ENCODE measurements at places on chromosomes 2 and 18.

DNA sequence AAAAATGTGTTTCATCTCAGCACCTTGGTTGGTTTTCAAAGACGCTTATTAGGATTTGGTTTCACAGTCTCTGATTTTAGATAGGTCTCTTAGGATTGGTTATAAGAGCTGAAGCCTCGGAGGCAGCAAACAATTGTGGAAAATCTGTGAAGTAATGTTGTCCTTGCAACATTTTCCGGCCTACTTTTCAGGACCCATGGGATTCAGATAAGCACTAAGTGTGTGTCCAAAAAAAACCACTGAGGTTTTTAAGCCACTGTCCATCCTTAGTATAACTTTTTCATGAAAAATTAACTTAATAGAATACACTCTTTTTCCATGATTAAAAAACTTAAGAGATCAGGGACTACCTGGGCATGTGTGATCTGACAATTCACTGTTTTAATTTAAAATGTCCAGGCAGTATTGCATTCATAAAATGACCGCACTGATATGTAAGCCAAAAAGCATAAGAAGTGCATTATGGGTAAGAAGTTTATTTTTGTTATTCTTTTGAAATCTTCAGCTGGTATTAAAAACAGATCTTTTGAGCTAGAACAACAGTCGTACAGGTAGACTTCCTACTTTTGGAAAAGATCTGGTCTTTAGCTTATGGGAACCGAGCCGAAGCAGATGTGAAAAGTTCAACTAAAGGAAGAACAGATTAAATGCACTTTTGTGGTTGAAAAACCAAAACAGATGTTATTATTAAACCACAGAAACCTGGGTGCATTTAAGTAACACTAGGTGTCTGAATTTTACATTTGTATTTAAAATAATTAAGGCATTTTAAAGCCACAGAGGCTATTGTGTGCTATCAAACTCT, 479.4 kb upstream of the ZEB2 start:
- no peak for DNase-seq

DNA sequence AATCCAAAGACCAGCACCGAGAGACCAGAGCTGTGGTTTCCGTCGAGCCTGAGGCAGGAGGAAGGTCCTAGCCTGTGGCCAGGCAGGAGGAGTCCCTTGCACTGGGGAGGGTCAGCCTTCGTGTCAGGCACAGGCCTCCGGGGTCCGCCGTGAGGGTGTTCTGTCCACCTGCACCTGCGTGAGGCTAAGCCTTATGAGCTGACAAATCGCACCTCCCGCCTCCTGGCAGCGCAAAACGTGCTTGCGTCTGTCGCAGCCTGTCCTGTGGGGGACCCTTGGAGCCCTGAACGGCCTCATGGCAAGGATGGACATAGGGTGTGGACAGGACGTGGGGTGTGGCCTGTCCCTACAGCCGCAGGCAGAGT, 73.3 kb downstream of the KCNG2 start:
- no peak for DNase-seq

DNA sequence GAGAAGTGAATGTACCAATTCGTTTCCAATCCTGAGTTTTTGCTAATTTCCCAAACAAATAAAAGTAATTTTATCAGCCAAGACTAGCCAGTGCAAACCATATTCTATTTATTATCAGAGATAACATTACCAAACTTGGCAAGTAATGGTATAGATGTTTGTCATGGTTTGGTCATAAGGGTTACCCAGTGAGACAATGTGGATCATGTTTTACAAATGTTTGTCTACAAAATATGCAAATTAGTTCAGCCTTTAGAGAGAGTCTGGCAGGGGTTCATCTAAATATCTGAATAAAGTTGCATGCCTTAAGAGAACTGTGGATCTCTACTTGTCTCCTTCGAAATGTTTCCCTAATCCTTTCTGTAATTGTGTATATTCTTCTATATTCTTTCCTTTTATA, 152.2 kb downstream of the KCNH7 start:
- no peak for DNase-seq

- no peak for DNase-seq
These were observed 57.9 kb downstream of the DYNC1I2 start for GRCh38 chr2:171745141-171745540.

DNA sequence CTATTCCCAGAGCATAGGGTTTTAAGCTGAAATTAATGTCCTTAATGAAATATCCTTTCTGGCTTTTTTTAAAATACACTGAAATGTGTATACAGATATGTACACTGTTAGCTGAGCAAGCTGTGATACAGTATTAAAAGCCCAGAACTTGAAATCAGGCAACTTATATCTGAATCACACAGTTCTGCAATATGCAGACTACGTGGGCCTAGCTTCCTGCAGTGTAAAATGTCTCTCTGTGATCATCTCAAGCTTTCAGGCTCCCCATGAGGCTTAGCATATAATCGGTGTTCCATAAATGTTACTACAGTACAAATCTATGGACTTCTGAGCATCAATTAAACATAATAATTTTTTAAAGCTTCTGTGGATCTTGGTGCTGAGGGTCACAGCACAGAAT, 8.2 kb downstream of the FBXO15 start:
- peak; percentile 11 for DNase-seq

DNA sequence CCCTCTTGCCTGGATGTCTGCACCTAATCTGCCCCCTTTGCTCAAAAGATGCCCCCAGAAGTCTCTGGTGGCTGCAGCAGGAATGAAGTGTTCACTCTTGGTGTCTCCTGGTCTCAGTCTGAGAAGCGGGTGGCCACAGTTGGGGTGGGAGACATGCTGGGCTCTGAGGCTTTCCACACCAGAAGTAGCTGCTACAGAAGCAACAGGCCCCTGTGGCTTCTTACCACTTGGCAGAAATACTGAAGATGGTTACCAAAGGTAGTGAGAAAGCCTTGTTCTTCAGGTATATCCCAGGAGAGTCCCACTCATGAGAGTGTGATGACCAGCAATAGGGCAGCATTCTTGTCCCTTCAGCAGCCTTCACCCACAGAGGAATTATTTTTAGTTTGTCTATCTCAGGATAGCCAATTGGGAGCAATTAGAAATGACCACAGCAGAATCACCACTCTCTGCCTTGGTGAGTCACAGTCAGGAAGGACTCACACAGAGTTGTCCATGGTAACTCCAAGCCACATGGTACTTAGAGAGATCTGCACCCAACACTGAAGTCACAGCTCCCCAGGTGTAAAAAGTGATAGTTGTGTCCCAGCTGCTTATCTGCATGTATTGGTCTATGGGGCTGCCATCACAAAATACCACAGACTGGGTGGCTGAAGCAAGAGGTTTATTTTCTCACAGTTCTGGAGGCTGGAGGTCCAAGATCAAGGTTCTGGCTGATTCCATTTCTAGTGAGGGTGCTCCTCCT, 169.8 kb upstream of the ID2 start:
- DNase-seq: peak; percentile 73

GRCh38 chr18:49249521-49249920, 210.9 kb downstream of the DYM start:
- peak; percentile 81 for DNase-seq

GRCh38 chr2:186561467-186562208, 28.2 kb upstream of the ITGAV start:
- no peak for DNase-seq

DNA sequence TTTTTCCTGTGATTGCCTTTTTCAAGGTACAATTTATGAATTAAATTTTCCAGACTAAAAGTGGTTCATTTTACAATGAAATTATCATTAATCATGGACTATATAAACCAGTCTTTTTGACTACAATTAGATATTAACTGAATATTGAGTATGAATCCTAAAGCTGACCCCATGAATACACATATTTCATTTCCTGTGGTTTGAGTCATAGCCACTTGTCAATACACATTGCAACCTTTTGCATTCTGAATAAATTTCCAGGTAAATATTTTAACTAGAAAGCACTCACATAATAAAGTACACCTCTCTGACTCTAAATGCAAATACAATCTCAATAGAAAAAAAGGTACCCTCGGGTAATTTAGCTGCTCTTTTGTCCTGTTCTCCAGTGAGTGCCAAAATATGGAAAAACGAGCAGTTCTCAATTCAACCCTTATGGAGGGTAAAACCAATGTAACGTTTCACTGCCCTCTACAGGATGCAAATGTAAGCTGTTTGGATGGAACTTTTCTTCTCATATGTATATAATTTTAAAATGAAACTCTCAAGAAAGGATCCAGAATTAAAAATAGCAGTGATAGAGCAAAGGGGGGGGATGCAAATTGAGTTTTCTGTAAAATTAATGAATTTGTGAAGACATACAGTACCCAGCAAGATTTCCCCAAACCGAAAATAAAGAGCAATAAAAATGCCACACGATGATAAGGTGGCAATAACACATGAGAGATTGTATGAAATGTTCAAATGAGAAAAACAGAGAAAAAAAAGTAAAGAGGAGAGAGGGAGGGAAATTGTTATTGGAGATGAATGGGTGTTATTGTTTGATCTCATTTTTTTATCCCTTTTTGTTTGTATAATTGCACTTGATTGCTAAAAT, 1795.7 kb upstream of the PIK3C3 start:
- DNase-seq: peak; percentile 39

- no peak for DNase-seq
These were observed 101.5 kb downstream of the KLF7 start for GRCh38 chr2:207064128-207064690.

GRCh38 chr2:88146590-88146989, 18.7 kb upstream of the FABP1 start:
- no peak for DNase-seq

DNA sequence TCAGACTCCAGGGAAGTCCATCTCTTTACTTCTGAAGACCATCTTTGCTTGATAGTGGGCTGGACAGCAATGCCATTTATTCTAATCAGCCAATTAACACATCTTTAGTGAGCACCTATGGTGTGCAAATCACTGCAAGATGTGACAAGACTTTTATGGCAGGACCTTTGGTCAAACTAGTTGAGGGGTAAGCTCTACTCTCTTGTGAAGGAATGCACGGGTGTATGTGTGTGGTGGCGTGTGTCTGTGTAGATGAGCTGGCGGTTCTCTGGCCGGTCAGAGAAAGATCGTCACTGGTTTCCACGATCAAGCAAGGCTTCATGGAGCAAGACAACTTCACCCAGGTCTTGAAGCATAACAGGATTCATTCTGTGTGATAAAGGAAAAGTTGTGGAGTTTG, 281.1 kb upstream of the EPAS1 start:
- DNase-seq: no peak

- no peak for DNase-seq
These were observed 69.1 kb upstream of the MAP4K3 start for GRCh38 chr2:39506215-39506614.

DNA sequence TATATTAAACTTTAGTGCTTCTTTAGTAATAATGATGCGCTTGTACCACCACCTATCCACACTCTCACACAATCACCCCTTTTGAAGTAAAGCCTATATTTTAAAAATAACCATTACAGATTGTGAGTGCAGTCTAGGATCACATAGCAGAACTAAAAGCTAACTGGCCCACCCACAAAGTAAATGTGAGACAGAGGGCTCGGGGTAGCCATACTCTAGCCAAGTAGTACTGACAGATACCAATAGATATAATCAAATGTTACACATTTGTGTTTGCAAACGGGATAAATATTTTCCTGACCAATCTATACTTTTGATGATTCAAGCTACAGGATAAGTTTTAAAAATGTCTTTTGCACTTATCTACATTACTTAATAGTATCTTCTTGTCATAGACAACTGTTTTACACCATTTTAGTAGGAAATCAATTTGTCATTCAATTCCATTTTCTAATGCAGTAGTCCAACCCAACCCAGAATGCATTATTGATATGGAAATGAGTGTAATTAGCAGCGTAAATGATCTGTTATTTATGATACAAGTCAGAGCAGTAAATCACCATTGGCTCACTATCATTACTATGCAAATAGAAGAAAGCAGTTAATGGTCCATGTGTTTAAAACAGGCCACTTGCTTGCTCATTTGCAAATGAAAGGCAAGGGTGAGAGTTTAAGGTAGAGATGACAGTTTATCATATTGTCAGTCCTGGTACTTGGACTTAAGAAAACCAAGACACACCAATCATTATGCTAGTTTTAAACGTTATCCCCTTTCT, 111.8 kb downstream of the ERBB4 start:
- no peak for DNase-seq

GRCh38 chr2:69376403-69376802, 10.6 kb downstream of the GFPT1 start:
- no peak for DNase-seq

- DNase-seq: peak; percentile 57
These were observed 273.9 kb upstream of the SESTD1 start for GRCh38 chr2:179538406-179539123.

DNA sequence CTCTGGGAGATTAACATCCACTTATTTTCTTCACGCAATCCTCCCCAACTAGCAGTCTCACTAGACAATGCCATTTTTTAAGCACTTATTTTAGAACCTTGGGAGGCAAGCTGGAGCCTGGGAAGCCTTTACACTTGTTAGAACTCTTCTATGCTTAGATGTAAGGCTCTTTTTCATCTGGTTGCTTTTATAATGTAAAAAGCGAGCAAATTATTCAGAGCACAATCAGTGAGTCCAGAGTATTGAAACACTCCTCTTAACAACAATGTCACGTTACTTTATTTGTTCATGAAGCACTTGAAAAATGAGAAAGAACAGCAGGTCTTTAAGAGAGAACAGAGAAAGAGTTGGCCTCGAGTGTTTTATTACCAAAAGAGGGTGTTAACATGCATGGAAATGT, 84.1 kb upstream of the SLC8A1 start:
- no peak for DNase-seq

DNA sequence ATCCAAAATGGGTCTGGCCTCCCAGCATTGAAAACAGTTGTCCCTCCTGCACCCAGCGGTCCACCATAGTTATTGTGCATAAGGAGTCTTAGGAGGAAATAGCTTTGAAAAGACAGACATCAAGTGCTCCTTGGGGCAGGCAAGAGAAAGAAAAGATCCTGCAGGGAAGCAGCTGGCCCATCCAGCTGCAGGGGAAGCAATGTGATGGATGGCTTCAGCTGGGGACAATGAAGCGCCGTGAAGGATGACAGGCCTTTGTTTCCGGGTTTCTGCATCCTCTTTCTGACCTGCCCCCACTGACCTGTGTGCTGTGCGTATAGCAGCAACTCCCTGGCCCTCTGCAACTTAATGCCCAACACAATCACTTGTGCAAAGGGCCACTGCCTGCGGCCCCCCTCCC, 142.9 kb upstream of the NCKAP5 start:
- no peak for DNase-seq

GRCh38 chr2:204051476-204051875, 114.9 kb downstream of the ICOS start:
- DNase-seq: no peak

- peak; percentile 10 for DNase-seq
These were observed 90.0 kb upstream of the TNP1 start for GRCh38 chr2:216949700-216950413.

DNA sequence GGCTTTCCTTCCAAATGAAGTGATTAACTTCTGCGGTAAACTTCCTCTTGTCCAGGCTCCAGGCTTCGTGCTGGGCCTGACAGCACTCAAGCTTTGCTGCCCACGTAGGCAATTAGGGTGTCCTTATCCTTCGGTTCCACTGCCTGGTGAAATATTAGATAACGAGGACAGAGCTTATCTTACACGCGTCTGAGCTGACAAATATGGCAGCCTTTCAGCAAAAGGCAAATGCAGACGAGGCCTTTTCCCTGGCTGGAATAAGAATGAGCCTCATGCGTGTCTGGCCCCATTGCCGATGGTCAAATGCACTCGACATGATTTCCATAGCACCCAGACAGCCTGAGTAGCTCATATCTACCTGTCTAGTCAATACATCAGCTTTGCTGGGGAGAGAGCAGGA, 141.5 kb downstream of the FAM210A start:
- DNase-seq: no peak

GRCh38 chr2:64105670-64106461, 38.4 kb downstream of the PELI1 start:
- no peak for DNase-seq

- DNase-seq: no peak
These were observed 372.2 kb downstream of the DSEL start for GRCh38 chr18:67144329-67144728.

Data from fibroblast of skin of right biceps (primary cell).